Esophagus (tissue), 2 donors: ENCODE measurements at places on chromosomes 1 and 21. TPM values are rescaled to one million over a fixed set of nuclear protein-coding genes. Genes with fewer than 3 reads are reported as not detected.

The LCE1A gene
- polyA plus RNA-seq: not detected

The ADGRB2 gene
- polyA plus RNA-seq: 0.34 TPM

The UMODL1 gene
- polyA plus RNA-seq: 0.18 TPM

The GRHL3 gene
- 59.0 TPM for polyA plus RNA-seq

The CSMD2 gene
- polyA plus RNA-seq: 0.02 TPM

The EVA1C gene
- polyA plus RNA-seq: 18.3 TPM

The GON4L gene
- polyA plus RNA-seq: 19.8 TPM

The IFNAR1 gene
- polyA plus RNA-seq: 9.0 TPM

The PGLYRP4 gene
- 3.3 TPM for polyA plus RNA-seq

The LIPI gene
- polyA plus RNA-seq: not detected

The DNAJC6 gene
- polyA plus RNA-seq: 0.13 TPM

The NBPF6 gene
- not detected for polyA plus RNA-seq

The CFAP74 gene
- 0.04 TPM for polyA plus RNA-seq

The MRAP gene
- polyA plus RNA-seq: not detected

The PER3 gene
- 6.6 TPM for polyA plus RNA-seq

The TTC22 gene
- polyA plus RNA-seq: 83.5 TPM

The LRRC71 gene
- not detected for polyA plus RNA-seq

The FAM177B gene
- 0.02 TPM for polyA plus RNA-seq

The SLC9C2 gene
- not detected for polyA plus RNA-seq

The PKP1 gene
- 282 TPM for polyA plus RNA-seq

The C1orf87 gene
- polyA plus RNA-seq: not detected

The DPT gene
- 4.8 TPM for polyA plus RNA-seq

The C1orf216 gene
- 2.4 TPM for polyA plus RNA-seq

The C1orf226 gene
- 4.5 TPM for polyA plus RNA-seq

The SYPL2 gene
- 0.38 TPM for polyA plus RNA-seq

The XKR8 gene
- 4.2 TPM for polyA plus RNA-seq

The MIXL1 gene
- polyA plus RNA-seq: not detected

The ATP1A4 gene
- not detected for polyA plus RNA-seq

The CLEC20A gene
- not detected for polyA plus RNA-seq

The TAS1R1 gene
- 0.04 TPM for polyA plus RNA-seq
